T-helper 2 cell treated with Interferon-gamma antibody and Interleukin-4, amounts not matched to agents 5 μg/mL and 100 μg/mL, for 36 hours (primary cell): ENCODE measurements at places on chromosomes 4 and X.

DNA sequence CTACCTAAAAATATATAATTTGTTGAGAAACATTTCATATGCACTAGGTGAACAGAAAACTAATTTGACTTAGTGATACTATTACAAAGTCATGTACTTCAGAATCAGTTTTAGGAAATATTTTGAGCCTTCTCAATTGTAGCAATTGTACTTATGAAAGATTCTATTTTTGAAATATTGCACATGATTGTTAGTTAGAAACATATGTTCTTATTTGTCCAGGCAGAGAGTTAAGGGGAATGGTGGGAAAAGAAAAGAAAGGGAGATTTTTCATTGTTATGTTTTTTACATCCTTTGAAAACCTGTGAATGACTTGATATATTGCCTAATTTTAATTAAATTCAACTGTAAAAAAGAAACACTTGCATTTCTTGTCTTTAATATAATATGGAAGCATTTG lies 66.0 kb downstream of the GLRB start:
- DNase-seq = no peak

GRCh38 chr4:66949419-66949818 lies 595.9 kb downstream of the CENPC start:
- DNase-seq = no peak

DNA sequence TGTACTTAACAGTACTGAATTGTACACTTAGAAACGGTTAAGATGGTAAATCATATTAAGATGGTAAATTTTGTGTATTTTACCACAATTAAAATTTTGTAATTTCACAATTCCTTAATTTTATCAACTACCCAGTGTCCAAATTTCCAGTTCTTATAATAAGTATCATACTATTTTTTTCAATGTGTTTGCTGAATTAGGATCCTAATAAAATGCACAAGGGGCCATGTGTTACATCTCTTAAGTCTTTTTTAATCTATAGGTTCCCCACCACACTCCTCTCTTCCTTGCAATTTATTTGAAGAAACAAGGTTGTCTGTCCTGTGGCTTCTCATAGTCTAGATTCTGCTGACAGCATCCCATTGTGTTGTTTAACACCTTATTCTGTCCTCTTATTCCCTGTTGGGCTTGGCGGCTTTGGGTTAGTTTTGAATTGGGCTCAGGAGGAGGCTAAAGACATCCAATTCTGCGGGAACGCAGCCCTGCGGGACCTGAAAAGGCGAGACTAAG lies 533 bp upstream of the SYAP1 start:
- no peak for DNase-seq

DNA sequence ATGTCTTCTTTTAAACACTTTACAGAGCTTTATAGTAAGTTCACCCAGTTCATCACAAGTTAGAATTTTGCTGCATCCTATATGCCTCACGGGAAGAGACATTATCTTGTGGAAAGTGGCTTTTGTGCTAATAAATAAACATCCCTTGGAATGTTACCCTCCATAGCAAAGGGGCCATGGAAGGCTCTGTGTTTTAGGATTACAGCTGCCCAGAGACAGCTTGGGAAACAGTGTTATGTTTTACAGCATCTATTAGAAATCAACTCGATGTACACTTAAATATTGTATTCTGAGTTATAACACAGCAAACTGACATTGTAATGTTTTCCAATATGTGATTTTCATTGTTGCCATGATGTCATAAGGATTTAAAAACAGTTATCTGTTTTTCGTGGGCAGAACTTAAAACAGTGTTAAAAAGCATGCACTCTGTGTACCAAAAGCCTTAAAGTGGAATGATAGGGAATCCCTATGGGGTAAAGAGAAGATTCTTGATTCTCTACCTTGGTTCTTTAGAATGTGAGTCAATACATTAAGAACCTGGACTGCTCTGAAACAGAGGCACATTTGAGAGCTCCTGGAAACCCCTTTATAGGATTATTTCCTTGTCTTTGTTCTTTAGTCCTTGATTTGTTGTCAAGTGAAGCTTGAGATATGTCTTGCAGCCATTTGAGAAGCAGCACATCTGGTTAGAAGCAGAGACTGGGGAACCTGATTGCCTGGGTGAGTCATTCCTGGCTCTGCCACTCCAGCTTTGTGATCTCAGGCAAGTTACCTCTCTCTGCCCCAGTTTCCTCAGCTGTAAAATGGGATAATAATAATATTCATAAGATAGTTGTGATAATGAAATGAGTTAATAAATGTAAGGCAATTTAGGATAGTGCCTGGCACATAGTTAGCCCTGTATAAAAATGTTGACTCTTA lies 41.6 kb downstream of the ARHGAP10 start:
- DNase-seq = no peak

- no peak for DNase-seq
Measured at GRCh38 chr4:28167411-28167810, 1306.8 kb downstream of the STIM2 start.

GRCh38 chr4:3417448-3417847 lies 24.3 kb upstream of the HGFAC start:
- DNase-seq = no peak

DNA sequence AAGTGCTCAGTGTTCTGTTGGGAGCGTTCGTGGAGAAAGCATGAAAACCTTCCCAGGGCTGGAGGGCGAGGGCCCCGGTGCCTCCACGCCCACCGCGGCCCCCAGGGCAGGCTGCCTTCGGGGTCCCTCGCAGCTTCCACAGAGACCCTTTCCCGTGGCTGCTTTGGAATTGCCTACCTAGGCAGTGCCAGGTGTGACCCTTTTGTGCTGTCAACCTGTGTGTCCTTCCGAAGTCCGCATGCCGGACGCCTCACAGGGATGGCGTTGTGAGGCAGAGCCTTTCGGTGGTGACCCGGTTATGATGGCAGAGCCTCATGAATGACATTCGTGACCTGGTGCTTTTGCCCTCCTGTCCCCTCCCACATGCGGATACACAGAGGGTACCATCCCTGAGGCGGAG lies 17.4 kb downstream of the TMEM175 start:
- DNase-seq = no peak

- no peak for DNase-seq
Measured at GRCh38 chrX:14027511-14028019, 2.1 kb downstream of the GEMIN8 start.

DNA sequence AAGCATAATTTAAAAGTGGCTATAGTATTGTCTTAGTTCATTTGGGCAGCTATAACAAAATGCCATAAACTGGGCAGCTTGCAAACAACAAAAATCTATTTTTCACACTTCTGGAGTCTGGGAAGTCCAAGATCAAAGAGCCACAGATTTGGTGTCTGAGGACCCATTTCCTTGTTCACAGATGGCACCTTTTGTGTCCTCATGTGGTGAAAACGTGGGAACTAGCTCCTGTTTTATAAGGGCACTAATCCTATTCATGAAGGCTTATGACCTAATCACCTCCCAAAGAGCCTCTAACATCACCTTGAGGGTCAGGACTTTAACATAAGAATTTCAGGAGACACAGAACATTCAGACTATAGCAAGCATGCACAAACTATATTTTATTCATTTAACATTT lies 126.5 kb upstream of the WDFY3 start:
- DNase-seq = no peak

GRCh38 chr4:87932718-87933141 lies 42.8 kb upstream of the SPP1 start:
- DNase-seq = no peak

GRCh38 chr4:59341506-59341905 lies 1858.6 kb upstream of the ADGRL3 start:
- DNase-seq = no peak

DNA sequence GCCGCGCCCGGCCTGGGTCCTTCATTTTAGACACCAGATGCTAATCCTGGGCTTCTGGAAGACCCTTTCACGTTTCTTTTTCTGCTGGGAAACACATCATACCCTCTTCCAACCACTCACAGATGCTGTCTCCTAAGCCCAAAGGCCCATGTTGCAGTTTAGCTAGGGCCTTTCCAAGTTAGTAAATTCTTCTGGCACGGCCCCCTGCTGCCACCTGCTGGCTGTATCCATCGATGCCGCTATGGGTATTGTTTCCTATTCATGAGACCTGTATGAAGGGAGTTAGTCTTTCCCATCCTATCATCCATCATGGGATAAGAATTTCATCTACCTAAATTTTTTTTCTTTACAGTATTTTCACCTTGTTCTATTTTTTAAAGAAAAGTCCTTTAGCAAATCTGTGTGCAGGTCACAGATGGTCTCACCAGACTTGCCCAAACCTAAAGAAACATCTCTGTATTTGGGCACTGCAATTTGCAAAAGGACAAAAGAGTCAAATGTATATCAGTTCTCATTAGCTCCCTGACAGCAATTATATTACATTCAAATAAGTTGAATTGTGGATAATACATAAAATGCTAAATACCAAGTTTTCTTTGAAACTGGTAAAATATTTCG lies 37.8 kb upstream of the SLC9A7 start:
- peak; percentile 55 for DNase-seq

DNA sequence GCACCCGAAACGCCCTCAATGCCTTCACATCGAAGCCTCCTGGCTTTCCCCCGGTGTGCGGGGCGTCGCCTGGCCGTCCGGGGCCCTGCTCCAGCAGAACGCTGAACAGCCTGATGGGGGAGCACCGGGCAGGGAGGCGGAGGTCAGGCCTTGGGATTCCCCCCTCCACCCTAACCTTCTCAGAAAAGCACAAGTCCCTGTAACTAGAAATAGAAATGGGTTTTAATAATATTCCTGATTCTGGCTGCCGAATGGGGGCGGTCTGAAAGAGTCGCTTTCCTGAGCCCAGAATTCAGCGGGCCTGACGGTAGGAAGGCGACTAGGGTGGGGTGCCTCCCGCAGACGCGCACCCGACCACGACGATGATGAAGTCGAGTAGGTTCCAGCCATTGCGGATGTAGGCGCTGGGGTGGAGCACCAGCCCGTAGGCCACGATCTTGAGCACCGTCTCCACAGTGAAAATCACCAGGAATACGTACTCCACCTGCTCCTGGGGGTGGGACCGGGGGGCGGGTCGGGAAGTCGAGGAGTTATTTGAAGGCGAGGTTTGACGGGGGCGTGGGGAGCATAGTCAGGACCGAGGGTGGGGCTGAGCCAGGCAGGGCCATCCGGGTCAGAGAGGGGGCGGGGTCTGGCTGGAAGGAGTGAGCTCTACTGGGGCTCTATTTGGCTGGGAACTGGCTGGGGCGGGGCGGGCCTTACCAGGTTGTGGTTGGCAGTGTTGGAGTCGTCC lies 2.5 kb downstream of the CACNA1F start:
- peak; percentile 58 for DNase-seq

DNA sequence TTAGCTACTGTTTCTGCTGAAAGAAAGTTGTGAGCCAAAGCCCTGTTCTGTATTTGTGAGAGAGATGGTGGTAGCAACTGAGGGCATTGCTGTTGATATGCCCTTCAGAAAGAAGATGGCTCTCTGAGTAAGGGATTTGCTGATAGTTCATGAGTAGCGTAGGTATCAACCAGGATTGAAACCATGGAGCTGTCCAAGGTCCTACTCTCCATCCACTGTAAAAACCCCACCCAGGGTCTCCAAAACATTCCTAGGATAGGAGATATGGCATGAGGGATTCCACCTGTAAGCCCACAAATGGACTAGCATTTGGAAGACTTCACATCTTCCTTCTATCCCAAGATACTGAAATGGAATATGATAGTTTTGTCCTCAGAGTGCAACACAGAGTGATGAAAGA lies 277.1 kb upstream of the PRKX start:
- no peak for DNase-seq

DNA sequence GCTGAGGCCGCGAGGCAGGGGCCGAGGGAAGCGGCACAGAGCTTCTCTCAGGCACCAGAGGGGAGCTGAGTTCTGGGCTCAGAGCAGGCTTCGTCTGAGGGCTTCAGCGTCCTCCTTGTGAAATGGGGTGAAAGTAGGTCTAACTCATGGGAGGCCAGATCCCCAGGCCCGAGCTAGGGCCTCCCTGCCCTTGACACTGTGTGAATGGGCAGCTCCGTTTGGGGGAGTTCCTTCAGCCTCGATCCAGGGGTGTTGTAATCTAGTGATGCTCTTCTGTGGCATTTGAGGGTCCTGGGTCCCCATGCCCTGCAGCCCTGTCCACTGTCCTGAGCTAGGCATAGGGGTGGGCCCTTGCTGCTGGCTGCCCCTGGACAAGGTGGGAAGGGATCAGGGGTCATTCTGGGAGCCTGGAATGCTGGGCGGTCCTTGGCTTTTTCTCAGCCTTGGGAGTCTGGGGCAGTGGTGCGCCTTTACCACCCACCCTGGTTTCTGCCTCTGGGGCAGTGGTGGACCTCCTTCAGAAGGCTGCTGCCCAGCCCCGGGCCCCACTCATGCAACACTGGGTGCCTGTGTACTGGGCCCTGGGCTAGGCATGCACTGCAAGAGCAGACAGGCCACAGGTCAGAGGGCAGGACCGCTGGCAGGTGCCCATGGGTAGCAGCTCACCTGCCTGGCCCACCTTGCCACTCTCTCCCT lies 4.1 kb downstream of the SH3BP2 start:
- no peak for DNase-seq

GRCh38 chrX:113124693-113125092 lies 284.1 kb upstream of the AMOT start:
- DNase-seq = no peak

- no peak for DNase-seq
Measured at GRCh38 chr4:126658411-126658810, 974.3 kb upstream of the INTU start.

GRCh38 chr4:25405453-25405852 lies 28.4 kb downstream of the ANAPC4 start:
- no peak for DNase-seq

DNA sequence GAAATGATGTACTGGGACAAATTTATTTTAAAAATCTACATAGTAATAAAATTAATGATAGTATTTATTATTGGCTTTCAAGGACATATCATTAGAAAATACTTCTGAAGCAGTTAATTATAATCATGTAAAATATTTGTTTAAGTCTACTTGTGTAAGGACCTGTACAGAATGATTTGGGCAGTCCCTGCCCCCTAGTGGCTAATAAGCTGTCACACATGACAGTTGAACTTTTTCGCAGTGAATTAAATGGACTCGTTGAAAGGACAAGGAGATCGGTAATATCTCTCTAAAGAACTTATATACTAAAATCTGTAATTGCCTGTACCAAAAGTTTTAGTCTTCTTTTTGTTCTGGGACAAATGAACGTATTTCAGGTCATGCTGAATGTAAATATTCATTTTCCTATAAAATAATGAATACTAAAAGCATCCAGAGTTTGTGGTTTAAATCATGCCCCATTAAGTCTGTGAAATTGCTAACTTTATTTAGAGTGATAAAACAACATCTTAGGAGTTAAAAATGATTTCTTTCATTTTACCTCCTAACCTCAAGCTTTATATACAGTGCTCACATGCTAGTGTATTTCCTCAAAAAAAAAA lies 13.6 kb downstream of the EXOC1 start:
- DNase-seq = no peak

GRCh38 chr4:158993891-158994290 lies 109.0 kb upstream of the RAPGEF2 start:
- DNase-seq = no peak
